ENCODE measurements at places on chromosomes 7 and 10.

DNA sequence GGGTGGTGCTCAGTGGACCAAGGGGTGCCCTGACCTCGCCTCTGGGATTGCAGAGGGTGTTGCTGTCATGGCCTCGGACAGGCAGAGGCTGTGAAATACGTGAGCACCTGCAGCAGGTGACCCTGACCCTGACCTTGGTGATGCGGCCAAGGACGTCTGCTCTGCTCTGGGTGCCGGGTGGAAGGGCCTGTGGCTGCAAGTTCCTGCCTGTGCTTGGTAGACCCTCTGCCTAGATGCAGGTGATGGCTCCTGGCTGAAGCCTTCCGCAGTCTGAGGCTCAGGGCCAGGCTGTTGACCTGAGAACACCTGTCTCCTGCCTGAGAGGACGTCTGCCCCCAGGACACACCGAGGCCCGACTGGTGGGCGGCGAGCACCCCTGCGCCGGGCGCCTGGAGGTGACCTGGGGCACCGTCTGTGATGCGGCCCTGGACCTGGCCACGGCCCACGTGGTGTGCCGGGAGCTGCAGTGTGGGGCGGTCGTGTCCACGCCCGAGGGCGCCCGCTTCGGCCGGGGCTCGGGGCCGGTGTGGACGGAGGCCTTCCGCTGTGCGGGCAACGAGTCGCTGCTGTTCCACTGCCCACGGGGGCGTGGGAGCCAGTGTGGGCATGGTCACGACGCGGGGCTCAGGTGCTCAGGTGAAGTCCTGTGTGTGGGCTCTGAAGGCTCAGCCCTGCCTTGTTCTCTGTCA, 4.4 kb downstream of the SCART1 start:
- no peak for DNase-seq

DNA sequence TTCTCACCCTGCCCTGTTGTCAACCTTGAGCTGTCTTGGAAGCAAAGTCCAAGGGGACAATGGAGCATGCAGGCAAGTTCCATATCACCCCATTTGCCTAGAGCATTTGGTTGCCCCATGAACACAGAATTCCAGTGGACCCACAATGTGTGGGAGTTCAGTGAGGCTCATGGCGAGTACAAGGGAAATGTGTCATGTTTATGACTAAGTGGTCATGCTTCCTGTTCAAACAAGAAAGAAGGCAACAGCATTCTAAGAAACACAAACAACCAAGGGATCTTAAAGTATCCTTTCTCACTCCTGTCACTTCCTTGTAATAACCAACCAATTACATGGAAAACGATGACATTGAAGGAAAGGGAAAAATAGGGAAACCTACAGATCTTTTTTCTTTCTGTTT, 513.0 kb downstream of the INHBA start:
- no peak for DNase-seq

DNA sequence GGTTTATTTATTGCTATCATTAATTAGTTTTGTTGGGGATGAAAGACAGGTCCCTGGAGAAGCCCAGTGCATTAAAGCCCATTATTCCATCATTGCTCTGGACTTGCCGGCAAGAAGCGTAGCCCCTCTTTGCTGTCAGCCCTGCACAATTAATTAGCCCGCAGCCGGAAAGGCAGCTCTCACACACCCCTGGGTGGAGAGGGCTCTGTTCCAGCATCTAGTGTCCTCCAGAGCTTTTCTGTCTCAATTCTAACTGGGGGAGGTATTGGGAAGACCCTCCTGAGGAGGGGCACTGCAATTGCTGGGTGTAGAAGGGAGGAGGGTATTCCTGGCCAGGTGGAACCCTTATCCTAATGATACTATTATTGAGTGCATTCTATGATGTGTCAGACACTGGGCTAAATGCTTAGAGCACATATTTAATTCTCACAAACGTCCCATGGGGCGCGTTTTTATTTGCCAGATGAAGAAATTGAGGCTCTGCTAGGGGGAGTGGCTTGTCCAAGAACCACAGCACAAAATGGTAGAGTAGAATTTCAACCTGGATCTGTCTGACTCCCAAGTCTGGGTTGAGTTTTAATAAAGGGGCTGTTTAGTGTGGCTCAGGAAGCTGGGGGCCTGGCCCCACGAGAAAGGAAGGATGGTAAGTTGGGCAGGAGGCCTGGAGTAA, 148.1 kb upstream of the PCBD1 start:
- no peak for DNase-seq

DNA sequence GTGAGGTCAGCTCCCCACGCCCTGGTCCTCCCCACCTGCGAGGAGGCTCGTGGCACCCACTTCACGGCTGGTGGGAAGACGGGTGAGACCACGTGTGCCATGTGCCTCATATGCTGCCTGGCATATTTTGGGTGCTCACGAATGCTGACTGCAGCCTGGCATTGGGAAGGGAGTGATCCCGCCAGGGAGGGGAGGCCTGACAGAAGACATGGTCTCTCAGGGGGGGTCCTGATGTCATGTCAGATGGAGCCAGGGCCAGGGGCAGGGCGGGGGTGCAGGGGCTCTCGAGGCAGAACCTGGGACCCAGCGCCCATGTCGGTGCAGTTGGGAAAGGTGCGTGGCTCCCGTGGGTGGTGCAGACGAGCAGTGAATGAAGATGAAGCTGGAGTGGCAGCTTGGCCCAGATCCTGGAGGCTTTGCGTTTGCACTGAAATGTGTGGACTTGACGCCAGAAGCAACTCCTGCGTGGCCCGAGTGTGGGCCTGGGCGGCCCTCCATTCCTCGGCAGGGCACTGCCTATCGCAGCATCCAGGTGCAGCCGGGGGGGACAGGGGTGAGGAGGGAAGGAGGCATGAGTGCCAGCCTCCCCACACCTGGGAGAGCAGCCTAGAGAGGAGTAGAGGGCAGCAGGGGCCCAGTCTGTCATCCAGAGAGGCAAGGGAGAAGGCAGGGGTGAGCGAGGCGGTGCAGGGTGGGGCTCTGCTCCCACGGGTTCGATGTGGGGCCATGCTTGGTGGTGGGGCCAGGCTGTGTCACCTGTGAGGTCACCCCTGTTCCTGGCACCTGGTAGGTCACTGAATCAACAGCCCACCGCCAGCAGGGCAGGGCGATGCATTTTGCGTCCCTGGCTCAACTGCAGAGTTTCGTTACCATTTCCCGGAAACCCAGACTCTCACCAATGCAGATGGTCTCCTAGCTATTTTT, 385.6 kb downstream of the DNAJB6 start:
- DNase-seq = peak; percentile 28

- no peak for DNase-seq
Measured at GRCh38 chr10:44316922-44317215, 68.0 kb downstream of the CXCL12 start.

DNA sequence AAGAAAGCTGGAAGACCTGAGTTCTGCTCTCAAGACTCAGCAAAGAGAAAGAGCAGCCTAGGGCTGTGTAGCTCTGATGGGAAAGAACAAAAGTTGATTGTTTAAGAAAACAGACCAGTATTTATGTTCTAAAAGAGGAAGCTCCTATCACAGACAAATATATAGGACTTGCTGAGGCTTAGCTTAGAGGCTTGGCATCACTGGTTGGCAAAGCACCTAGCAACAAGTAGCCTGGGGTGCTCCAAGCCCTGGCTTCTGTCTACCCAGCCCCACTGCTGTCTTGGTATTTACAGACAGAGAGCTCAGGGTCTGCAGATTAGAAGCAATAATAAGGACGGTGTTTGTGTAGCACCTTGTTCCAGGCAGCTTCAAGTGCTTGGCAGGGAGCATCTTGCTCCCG, 36.9 kb upstream of the CCDC3 start:
- DNase-seq = no peak

DNA sequence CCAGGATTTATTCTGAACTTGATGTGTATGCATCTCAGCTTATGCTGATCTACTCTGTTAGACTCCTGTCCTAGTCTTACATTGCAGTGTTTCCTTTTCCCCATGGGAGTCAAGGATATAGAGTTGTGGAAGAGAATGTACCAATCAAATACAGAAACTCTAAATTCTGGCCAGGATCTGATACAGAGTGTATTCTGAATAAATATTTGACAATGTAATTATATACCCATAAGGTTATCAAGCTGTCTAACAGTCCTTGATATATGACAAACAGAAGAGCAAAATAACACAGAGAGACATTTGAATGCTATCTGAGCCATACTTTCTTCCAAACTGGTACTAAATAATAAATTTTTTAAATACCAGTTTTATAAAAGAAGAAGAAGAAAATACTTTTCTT, 116.8 kb downstream of the ETV1 start:
- no peak for DNase-seq

GRCh38 chr7:158976468-158976848, 120.1 kb downstream of the DYNC2I1 start:
- DNase-seq = no peak

- DNase-seq = peak; percentile 58
Measured at GRCh38 chr10:124539935-124540641, 78.5 kb downstream of the LHPP start.

DNA sequence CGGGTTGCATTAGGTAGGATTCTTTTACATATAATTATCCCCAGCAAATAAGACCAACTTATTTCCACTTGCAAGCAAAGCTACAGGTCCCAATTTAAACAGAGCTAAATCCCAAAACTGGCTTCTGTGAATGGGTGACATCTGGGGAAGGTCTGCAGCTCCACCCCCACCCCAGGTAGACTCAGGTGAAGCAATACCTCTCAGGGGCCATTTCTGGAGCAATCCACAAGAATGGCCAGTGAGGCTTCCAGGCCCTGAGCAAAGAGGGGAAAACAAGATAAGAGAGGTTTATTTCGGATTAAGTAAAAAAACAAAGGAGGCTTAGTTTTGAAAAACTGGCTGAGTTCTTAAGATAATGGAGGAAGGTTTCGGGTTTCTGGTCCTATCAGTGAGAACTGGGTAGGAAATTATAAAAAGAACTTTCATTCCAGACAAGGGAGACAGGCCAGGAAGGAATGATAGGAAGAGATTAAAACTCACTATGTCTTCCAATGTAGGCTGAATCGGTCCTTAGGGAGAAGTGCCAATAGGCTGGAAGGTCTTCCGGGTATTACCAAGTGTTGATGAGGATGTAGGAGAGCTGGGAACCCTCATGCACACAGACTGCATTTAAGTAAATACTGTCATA, 25.4 kb downstream of the SH3PXD2A start:
- DNase-seq = no peak

DNA sequence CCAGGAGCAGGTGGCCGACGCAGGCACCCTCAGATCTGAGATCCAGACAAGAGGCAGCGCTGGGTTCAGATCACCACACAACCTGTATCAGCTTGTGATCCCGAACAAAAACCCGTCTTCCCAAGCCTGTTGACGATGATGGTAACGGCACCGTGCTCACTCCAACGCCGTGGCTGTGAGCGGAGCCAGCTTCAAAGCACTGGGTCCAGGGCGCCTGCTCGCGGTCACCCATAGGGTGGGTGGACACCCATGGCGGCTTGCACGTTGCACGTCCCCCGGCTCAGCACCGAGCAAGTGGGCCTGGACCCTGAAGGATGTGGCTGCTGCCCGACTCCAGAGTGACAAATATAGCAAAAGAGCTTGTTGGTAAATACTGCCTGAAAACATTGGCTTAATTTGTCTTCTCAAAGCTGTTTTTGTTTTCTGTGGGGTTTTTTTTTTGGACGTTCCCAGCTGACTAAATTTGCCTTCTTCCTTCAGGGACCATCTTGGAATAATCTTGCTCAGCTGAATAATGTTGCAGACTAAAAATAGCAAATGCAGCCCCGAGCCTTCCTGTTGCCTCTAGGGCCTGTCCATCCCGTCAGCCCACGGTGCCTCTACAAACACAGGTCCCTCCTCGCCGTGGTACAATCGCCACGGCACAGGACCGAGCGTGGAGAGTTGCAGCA, 41.0 kb downstream of the FOXK1 start:
- no peak for DNase-seq

DNA sequence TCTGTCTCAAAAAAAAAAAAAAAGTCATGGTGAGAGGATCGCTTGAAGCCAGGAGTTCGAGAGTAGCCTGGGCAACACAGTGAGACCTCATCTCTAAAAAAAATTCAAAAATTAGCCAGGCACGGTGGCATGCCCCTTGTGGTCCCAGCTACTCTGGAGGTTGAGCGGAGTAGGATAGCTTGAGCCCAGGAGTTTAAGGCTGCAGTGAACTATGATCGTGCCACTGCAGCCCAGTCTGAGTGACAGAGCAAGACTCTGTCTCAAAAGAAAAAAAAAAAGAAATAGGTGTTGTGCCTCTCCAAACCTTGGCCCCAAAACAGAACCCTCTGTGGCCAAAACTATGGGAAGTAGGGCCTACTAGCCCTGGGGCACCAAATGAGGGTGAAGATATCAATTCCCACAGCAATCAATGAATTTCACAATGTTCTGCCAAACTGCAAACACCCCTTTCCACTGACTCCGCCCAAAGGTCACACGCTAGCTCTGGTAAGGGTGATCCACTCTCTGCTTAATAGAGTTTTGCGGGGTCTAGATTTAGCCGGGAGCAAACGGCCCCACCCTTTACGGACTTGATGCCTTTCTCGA, 16.9 kb downstream of the SSC4D start:
- no peak for DNase-seq

DNA sequence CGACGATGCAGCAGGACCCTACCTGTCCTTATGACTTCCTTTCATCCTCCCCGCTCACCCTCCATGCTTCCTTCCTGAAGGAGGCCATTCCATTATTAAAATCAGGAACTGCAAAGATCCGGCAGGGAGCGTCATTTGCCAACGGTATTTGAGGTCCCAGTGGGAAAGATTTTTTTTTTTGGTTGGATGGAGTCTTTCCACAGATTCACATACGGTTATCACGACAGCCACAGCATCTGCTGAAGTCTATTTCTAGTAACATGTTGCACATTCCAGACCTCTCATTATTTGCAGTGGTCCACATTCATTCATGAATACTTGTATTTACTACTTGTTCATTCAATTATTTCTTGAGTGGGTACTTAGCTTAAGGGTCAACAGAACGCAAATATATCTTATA, 94.7 kb upstream of the LYZL2 start:
- no peak for DNase-seq

GRCh38 chr7:122067077-122067476, 77.0 kb downstream of the AASS start:
- no peak for DNase-seq

DNA sequence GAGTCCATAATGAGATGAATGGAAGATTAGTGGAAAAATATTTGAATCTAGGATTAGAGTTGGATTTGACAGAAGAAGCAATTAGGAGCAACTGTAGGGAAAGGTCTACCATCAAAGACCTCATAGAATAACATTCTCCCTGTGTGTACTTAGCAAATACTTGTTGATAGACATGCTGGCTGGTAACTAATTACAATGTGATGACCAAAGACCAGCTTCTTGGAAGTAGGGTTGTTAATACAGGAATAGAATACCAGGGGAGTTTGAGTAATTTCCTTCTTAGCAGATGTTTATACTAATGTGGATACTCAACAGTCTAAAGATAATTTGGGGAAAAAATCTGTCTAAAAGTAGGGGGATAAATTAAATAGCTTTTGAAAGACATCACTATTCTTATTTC, 357.5 kb upstream of the BMPER start:
- no peak for DNase-seq

GRCh38 chr7:75983471-75984129, 10.8 kb downstream of the TMEM120A start:
- DNase-seq = no peak

DNA sequence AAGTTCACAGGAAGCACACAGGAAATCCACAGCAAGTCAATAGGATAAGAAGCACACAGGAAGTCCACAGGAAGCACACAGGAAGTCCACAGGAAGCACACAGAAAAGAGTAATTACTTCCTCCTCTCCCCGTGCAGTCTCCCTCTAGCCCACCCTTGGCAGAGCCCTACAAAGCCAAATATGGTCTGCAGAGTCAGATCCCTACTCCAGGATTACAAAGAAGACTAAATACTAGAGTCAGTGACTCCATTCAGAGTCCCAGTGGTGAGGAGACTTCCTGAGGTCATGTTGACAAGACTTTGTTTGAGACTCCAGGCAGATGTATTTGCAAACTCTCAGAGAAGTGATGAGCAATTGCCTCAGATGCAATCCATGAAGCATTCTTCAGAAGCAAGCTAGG, 398.6 kb upstream of the AUTS2 start:
- DNase-seq = no peak

- DNase-seq = no peak
Measured at GRCh38 chr10:99870123-99870730, 87.8 kb downstream of the ABCC2 start.
